ENCODE measurements at places on chromosomes 12 and 14.
A peak's percentile ranks its signal among the peaks of the same experiment; 100 is the strongest.

DNA sequence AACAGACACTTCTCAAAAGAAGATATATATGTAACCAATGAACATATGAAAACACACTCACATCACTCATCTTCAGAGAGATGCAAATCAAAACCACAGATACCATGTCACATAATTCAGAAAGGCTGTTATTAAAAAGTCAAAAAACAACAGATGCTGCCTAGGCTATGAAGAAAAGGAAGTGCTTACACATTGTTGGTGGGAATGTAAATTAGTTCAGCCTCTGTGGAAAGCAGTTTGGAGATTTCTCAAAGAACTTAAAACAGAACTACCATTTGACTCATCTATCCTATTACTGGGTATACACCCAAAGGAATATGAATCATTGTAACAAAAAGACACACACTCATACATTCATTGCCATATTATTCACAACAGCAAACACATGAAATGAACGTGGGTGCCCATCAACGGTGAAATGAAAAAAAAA is 35.1 kb downstream of the EIF2S3B start:
- DNase-seq: peak; percentile 14

DNA sequence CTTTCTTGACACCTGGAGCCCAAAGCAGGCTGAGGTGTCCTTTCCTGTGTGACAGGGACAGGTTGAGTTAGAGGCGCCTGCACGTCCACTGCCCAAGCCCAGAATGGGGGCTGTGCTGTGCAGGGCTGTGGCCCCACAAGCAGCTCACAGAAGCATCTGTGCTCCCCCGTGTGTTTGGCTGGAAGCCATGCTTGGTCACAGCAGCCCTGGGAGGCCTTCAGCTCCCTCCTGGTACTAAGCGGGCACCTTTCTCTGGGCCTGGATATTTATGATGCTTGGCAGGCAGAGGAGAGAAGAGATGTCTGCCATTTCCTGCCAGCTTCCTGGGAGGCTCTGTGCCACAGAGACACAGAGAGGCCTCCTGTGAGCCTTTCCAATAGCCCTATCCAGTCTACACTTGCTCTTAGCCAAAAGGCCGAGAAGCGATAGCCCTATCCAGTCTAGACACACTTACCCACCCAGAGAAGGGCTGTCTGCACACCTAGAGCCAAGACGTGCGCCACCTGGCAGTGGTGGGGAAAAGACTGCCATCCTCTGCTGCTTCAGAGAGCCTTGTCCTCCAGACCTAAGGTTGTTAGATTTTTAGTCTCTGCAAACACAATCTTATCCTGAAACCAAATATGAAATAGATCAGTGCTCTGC is 117.4 kb downstream of the GCH1 start:
- no peak for DNase-seq

DNA sequence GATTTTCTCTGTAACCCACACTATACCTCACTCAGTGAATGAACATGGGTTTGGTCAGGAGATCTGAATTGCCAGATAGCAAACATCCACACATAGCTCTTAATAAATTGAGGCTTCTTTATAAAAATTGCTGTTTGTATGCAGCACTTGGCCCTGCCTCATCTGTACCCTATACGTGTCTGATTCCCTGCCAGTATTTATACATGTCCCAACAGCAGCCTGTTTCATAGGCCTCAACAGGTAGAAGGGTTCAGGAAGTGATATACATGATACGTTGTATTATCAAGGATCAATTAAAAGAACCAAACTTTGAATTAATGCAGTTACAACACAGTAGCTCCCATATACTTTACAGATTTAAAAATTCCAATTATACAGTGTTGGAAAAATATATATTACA is 32.3 kb downstream of the RASSF9 start:
- no peak for DNase-seq

- peak; percentile 20 for DNase-seq
Measured at GRCh38 chr12:93894391-93895088, 217.4 kb downstream of the CRADD start.

DNA sequence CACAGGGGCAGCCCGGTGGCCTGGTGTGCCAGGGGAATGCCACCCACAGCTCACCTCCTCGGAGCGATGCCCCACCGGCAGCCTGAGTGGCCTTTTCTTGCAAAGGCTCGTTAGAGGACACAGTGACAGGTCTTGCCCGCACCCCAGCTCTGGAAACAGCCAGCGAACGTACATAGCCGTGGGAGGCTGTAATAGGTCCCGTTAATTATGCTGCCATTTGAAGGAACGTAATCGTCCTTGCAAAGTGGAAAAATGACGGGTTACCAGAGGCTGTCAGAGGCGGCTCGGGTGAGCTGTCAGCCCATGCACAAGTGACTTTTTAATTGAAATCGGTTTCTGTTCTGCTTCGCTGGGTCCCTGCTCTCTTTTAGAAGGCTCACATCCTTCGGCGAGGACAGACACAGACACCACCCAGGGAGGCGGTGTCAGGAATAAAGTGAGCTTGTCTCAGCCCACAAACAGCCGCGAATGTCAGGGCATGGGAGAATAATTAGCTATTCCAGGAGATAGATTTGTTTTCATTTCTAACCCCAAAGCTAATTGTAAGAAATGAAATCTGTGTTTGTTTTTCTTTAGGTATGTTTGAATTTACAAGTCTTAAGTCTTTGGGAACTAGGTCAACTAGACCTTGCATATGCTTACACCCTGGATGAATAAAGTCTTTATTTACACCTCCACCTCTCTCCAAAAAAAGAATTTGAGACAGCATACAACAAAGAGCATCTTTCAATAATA is 77.2 kb upstream of the RFLNA start:
- no peak for DNase-seq

DNA sequence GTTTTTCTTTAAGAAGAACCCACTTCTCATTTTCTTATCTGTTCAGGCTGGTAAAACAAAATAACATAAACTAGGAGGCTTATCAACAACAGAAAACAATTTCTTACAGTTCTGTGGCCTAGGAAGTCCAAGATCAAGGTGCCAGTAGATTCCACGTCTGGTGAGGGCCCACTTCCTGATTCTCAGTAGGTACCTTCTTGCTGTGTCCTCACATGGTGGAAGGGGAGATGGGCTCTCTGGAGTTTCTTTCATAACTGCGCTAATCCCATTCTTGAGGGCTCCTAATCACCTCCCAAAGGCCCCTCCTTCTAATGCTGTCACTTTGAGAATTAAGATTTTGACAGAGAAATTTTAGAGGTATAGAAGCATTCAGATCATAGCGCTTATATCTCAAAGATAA is 33.4 kb downstream of the TXNRD1 start:
- no peak for DNase-seq

- DNase-seq: peak; percentile 97
Measured at GRCh38 chr12:26153421-26154154, 28.8 kb upstream of the BHLHE41 start.

DNA sequence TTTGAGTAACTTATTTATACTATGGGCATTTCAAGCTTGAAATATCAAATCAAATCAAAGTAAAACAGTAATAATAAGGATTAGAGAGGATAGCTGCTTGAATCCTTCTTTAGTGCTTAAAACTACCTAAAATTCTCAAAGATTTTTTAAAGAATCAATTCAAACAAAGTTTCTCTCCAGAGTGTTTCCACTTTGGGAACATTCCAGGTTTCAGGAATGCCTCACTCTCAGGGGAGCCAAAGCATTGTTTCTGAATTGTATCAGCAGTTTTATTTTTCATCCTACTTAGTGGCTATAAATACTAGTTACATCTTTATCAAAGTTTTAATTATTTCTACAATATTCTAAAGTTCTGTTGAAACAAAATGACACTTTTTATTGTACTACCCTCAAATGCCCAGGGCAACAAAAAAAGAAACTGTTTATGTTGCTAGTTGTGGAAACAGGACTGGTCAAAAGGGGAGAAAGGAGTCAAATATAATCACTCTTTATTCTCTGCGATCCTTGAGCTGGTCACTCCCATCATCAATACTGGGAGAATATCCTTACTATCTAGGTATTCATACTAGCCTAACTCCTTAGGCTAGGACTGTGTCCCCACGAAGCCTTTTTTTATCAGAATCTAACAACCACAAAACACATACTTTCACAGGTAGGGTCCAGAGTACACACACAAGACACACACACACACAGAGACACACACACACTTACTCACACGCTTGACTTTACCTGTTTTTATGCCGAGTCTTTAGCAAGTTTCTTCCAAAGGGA is 598 bp downstream of the RASSF9 start:
- DNase-seq: peak; percentile 23

- no peak for DNase-seq
Measured at GRCh38 chr14:93987376-93987775, 9.7 kb upstream of the CCDC197 start.

DNA sequence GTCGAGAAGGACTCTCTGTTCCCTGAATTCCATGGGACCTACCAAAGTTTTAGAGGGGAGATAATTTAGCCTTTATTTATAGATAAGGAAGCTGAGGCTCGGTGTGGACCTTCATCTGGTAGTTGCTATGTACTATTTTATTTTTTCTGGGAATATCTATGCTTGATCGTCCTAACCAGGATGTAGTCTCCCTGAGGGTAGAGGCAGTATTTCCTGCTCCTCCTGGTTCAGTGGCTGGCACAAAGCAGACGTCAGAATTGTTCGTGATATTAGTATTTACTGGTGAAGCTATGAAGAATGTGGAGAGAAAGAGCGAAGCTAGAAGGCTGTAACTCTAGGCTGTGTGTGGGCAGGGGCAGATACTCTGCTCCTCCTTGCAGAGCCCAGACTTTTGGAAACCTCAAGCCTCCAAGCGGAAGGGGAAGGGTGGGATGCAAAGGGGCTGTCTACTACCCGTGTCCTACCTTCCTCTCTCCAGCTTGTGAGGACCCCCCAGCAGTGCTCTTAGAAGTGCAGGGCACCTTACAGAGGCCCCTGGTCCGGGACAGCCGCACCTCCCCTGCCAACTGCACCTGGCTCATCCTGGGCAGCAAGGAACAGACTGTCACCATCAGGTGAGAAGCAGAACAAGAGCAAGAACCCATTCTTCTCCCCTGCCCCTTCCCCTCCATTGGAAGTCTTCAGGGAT is 1.4 kb downstream of the LRP10 start:
- no peak for DNase-seq

DNA sequence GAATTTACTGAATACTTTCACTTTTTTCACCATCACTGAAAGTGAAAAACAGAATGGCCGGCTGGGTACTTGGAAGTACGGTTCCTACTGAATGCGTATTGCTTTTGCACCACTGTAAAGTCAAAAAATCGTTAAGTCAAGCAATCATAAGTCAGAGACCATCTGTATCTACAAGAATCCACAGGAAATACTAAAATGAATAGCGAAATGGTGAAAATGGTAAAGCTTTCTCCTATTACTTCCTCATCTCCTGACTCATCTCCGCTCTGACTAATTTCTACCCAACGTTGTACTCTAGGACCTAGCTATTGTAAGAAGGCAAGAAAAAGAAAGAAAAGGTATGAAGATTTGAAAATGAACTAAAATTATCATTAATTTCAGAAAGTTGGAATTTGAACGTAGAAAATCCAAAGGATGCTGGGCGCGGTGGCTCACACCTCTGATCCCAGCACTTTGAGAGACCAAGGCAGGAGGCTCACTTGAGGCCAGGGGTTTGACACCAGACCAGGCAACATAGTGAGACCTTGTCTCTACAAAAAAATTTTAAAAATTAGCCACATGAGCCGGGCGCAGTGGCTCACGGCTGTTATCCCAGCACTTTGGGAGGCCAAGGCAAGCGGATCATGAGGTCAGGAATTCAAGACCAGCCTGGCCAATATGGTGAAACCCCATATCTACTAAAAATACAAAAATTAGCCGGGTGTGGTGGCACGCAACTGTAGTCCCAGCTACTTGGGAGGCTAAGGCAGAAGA is 5.3 kb upstream of the CDCA4 start:
- DNase-seq: peak; percentile 70

DNA sequence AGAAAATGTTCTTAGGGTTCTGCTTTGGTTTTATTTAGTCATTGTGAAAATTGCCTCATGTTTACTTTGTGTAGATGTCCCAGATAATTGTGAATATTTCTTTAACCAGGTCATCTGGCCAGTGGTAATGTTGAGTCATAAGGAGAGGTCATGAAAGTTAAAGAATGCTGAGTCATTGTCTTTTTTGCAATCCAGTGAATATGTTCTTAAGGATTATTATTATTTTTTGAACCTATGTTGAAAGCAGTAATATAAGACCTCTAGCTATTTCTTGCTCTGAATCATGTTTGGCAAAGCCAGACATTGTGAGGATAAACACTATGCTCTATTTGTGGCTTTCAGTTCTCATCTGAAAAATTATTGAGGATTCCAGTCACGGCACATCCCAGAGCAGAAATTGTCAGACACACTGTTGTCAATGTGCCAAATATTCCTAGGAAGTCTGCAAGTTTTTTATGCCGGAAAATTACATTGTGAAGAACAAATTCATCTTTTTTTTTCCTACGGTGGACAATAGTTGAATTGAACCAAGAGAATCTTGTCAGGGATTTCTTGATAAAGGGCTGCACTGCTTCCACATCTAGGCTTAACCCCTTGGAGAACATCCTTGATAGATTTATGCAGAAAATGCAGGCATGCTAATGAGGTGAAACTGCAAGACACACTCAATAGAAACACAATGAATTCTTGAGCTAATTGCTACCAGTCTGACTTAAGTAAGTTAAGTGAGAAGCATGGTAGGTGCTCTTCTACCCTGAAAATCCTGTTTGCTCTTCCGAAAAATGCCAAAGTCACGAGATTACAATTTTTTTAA is 369.6 kb downstream of the ATP23 start:
- peak; percentile 93 for DNase-seq

DNA sequence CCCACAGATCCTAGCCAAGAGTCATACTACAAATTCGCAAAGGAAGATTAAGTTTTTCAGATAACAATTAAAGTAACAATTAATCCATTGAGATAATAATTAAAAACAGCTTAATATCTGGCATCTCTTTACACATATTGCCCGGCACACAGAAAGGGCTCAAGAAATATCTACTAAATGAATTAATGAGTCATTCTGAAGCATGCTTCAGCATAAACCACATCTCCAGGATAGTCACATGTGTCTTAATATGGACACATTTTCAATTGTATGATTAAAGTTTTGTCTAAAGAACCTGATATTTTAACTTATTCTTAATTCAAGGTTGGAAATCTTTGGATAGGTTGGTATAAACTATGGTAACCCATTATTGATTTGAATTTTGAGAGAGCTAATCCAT is 9.6 kb downstream of the ITPR2 start:
- no peak for DNase-seq

DNA sequence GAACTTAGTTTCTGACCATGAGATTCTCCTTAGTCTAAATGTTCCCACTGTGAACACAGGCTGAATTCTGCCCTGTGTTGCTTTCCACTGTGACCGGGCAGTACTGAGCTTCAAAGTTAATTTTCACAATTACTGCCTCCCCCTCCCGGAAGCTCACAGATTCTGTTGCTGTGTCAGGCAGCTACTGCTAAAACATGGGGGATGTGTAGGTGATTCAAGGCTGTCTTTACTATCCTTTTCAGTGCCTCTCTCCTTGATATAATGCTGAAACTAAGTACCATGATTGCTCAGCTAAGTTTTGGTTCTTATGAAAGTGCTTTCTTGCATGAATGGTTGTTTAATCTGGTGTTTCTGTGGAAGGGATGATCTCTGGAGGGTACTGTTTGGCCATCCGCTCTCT is 428.3 kb upstream of the NOVA1 start:
- DNase-seq: no peak

- DNase-seq: no peak
Measured at GRCh38 chr12:38456537-38457120, 140.1 kb downstream of the ALG10B start.
